NCI-H1930 (cell line): ENCODE measurements at places on chromosomes 4 and X.

GRCh38 chr4:45370408-45370807 is 644.1 kb upstream of the GNPDA2 start:
- DNase-seq = no peak

- no peak for DNase-seq
Observed at GRCh38 chr4:141802333-141802732, 165.9 kb downstream of the IL15 start.

DNA sequence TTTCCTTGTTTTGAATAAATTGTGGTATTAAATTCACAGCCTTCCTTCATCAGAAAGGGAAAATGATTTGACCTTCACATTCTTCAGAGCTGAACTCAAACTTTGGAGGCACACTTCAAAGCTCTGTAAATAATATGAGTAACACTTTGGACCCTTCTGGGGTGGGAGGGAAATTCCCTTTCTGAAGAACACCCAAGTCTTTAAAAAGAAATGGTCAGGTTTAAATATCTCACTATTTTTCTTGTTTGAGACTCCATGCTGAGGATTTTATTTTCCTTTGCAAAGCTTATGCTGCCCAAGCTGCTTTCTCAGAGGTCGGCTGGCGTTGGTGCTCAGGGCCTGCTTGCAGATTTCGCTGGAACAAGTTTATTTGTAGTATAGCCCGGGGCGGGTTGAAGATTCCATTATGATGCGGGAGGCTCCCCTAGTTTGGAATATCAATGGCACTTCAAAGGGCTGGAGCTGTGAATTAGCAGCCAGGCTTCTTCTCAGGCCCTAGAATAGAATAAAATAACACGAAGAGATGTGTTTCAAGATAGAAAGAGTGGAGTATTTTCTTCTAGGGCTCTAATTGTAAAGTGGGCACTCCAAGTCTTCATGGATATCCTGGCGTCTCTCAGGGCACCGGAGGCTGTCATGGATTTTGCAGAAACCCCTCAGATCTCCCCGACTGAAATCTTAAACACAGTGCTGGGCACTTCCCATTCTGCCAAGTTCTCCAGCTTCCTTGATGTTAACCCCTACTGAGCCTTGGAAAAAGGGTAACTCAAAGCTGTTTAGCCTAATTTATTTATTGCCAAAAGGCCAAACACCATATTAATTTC is 315.6 kb downstream of the GPAT3 start:
- no peak for DNase-seq

DNA sequence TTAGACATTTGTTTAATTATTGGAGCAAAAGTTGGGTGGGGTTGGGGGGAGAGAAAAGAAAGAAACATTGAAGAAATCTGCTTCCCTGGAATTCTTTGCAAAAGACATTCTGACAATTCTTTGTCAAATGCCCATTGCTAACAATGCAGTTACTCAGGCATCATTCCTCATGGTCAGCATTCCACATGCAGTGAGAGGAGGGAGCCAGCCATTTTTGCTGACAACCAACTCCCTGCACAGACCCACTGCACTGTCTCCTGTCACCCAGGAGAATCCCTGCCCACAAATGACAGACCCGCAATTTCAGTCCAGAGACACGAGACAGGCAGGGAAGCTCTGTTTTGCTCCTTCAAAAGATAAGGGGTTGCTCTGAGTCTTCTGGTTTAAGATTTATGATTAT is 985.1 kb upstream of the SLIT2 start:
- no peak for DNase-seq

DNA sequence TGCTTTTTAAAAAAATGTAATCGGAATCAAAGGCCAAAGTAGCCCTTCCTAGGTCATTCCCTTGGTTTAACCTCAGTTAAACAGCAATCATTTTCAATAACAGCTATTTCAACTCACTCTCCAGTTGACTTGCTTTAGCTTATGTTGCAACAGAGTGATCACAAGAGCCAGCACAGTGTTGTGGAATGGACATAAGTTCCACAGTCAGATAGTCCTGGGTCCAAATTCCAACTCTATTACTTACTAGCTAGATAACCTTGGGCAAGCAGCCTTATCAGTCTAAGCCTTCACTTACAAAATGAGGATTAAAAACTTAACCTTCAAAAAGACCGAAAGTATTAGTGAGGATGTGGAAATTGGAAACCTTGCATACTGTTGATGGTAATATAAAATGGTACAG is 9.2 kb upstream of the GPC3 start:
- DNase-seq = no peak

- no peak for DNase-seq
Observed at GRCh38 chr4:57249083-57249482, 138.9 kb upstream of the IGFBP7 start.

DNA sequence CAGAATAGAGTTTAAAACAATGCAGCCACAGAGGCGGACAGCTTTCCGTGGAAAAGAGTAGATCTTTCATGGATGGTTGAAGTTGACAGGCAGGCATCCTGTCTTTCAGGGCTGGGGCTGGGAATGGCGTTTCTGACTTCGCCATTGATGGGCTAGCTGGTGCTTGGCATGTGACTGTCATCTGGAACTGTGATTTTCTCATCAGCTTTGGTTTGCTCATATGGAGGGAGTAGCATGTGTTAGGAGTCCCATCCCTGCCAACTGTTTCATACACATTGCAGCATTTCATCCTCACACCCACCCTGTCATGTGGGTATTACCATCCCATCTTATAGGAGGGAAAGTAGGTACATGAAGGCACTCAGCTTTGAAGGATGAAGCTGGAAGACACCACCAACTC is 49.2 kb upstream of the STX18 start:
- no peak for DNase-seq

DNA sequence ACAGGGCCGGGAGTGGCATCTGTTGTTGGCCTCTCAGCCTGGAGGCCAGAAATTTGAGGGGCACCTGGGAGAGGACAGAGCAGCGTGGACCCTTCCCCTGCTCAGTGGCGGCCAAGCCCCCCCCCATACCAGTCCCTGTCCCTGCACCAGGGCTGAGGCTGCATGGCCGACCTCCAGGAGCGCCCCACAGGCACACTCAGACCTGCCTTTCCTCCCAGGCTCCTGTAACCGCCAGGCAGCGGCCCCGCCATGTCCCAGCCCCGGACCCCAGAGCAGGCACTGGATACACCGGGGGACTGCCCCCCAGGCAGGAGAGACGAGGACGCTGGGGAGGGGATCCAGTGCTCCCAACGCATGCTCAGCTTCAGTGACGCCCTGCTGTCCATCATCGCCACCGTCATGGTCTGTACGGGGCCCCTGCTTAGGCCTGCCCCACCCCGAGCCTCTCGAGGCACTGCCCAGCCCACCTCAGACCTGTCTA is 15.3 kb downstream of the TMEM175 start:
- no peak for DNase-seq

DNA sequence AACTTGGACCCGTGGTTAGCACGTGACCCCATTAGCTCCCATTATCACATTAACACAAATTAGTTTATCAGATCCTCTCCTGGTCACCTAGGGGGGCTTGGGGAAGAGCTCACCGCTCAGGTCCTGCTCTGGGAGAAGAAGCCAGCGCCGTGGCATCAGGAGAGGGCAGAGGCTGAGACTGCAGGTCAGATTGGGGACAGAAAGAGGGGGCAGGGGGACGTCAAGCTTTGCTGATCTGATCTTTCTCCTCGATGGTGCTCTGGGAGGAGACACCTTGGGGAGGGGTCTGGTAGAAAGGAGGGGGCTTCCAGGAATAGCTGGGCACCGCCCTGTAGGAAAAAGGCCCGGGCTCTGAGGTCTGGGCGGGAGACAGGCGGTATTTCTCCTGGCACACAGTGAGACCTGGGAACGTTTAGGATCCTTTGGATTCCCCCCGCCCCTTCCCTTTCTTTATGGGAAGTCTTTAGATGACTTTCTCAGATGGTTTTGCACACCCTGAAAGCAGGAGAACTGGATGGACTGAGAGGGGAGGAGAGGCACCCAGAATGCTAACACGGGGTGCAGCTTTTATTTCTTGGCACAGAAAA is 9.1 kb upstream of the ELF4 start:
- no peak for DNase-seq

DNA sequence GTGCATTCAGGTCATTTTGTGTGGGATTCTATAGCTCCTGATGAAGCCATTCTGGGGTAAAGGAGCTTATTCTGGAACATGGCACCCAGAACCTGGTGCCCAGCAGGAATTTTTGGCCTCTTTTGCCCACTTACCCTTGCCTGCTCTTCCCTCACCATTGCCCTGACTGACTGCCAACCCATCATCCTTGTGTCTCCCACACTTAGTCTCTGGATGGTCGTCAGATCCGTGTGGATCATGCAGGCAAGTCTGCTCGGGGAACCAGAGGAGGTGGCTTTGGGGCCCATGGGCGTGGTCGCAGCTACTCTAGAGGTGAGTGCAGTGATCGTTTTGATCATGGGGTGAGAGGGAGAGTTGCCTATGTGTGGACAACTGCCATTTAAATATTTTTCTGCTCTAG is 1.8 kb downstream of the RBM3 start:
- DNase-seq = no peak

GRCh38 chr4:1972414-1972813 is 36.4 kb downstream of the NELFA start:
- DNase-seq = no peak

GRCh38 chr4:33626221-33626620 is 2618.1 kb downstream of the ARAP2 start:
- no peak for DNase-seq

DNA sequence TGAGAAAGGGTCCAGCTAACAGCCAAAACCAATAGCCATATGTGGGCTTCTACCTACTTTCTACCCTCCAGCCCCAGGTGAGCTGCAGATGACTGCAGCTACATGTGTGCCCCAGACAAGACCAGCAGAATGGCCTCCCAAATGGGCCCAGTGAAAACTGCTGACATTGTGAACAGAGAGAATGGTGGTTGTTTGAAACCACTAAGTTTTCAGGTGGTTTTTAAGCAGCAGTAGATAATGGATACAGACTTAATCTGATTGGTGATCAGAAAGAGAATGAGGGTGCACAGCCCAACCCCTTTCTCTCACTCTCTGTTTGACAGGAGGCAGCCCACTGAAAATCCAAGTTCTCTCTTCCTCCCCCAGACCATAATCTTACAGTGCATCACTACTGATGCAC is 42.5 kb upstream of the BBS12 start:
- no peak for DNase-seq

DNA sequence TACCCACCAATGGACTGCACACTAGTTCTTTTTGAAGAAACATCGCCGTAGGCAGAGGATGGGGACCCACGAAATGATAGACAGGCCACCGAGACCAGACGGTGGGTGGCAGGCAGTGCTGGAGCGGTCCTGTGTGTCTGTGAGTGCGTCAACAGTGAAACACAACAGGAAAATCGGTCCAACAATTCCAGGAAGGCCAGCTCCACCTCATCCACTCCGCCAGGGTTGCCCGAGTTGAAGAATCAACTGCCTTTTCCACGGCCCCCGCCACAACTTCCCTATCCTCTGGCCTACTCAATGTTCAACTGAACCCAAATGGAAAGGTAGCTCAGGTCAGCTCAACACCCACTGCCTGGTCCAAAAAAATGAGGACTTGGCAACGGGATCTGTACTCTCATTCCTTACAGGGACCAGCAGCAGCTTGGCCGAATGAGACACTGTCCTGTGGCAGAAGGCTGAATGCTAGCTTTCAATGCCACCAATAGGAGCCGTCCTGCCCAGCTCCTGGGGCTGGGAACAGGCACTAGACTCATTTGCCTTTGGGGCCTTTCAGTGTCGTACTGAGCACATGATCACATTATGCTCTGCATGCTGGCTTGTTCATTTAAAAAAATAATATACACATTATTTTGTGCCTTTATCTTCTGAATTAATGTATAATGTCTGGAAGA is 43.5 kb downstream of the MID1 start:
- no peak for DNase-seq

DNA sequence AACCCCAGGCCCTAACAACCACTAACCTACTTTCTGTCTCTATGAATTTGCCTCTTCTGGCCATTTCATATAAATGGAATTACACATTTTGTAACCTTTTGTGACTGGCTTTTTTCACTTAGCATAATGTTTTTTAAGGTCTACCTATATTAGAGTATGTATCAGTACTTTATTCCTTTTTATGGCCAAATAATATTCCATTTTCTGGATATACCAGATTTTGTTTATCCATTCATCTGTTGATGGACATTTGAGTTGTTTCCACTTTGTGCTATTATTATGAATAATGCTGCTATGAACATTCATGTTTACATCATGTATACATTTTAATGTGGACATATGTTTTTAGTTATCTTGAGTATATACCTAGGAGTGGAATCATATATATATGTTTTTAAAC is 35.5 kb downstream of the REPS2 start:
- DNase-seq = no peak

DNA sequence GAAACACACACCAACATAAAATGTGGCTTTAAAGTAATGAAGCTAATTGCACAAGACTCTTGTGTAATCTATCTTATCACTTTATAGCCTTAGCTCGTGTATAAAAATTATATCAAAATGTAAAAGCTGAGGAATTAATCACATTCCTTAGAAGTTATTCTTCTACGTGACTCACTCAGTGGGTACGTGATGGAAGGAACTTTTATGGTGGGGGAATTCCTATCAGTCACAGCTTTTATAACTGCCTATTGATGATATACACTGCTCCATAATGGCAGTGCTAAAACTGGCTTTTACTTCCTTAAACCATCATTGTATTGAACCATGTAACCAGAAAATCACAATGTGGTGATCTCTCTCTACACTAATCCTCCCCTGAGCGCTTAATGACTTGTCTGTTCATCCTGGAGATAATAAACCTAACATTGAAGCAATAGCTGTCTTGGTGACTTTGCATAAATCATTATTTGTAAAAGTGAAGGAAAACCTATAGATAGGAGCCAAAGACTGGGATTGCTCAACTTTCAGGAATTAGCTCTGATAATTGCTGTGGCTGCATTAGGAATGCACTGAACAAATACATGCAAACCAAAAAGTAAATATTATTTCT is 276.7 kb downstream of the GBA3 start:
- DNase-seq = no peak

DNA sequence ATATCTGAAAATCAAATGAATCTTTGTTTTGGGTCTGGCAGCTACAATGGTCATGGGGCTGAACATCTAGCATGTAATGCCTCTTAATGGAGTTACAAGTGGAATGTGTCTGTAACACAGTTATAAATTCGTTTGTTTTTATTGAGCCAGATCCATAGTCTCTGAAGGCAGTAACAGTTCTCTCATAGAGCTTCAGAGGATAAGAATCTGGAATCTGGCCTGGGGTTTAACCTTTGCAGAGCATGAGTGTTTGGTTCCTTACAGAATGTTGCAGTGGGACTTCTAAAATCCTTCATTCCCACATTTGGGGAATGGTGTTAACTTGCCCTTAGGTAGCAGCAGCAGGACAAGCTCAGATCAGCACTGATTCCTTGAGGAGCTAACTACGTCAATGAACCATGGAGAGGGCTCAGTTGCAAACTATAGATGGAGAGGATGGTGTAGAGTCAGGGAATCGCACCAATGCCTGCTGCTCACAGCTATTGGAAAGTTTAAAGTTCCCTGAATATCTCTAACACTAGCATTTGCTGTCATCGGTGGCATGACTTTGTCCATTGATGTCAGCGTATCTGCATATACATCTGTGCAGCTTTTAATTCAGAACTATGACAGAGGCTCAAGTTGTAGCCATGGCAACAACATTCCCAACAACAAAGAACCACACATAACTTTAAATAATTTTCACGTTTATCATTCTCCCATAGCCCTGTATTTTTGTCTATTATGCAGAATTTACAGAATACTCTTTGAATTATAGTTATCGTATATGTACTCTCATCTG is 72.2 kb downstream of the RASGEF1B start:
- no peak for DNase-seq

GRCh38 chrX:11039926-11040325 is 71.2 kb upstream of the HCCS start:
- no peak for DNase-seq
